ENCODE measurements at places on chromosomes 3 and 15. TPM values are rescaled to one million over a fixed set of nuclear protein-coding genes. Genes with fewer than 3 reads are reported as not detected.

GRCh38 chr3:113040231-113040630 lies 49.4 kb downstream of the GTPBP8 start:
- no peak for DNase-seq

DNA sequence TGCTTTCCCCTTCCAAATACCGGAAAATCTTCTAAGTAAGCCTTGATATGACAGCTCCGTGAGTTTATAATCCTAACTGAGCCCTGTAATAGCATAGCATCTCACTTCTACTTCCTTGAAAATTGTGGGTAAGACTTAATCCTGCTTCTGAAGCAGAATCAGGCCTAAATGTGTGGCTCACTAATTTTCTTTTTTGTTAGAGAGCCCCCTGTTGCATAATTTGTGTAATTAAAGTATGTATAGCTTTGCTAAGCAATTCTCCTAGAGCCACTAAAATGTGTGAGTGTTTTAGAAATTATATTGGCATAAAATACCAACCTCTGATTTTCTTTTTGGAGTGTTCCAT lies 304.4 kb downstream of the FGF12 start:
- no peak for DNase-seq

DNA sequence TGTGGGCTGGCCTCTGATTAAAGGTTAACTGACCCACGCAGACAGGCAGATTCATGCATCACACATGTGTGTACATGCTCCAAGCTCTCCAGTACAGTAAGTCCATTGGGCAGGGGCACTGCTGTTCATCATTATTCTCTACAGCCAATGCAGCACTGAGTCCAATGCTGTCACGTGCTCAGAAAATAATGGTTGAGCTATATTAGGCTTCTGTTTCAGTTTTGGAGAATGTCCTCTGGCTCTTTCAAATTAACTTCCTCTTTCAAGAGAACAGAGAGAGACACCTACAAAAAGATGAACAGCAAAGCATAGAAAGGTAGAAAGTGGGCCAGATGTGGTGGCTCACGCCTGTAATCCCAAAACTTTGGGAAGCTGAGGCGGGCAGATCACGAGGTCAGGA lies 202.6 kb downstream of the MEX3B start:
- DNase-seq: no peak

DNA sequence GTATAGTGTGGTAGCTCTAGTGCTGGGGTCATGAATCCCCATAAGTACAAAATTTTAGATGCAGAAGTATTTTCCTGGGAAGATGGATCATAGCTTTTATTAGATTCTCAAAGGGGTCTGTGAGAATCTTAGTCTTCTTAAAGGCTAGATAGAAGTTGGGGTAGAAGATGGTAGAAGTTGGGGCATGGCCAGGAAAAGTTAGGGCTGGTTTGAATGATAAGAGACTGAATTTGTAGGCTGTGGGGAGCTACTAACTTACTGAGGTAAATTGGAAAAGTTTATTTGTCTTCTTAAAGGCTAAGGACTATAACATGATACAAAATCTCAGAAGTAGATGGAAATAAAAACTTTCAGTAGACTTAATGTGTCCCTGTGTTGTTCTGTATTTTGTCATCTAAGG lies 1.6 kb upstream of the UBE2Q2 start:
- no peak for DNase-seq

DNA sequence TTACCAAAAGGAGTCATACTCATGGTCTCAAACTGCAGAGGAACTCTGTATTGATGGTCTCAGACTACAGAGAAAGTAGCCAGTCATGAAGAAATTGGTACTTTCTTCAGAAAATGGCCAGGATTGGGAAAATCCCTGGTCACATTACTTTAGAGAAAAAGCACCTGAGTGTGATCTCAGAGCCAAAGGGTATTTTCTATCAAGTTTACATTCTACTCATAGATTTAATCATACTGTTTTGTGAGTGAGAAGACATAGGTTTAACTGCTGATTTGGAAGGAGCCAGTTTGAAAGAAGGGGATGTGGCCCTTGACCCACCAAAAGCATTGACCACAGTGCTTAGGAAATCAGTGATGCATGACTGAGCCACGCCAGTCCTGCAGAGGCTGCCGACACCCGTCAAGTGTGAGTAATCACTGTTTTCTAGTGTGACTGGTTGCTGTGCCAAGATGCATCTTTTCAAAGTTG lies 203.6 kb downstream of the AKAP13 start:
- peak; percentile 15 for DNase-seq

- peak; percentile 5 for DNase-seq
These were observed 198.6 kb downstream of the KBTBD8 start for GRCh38 chr3:67196677-67197076.

GRCh38 chr3:48930590-48930989 lies 11.9 kb downstream of the ARIH2 start:
- DNase-seq: no peak

GRCh38 chr3:196111939-196112386 lies 30.1 kb upstream of the TFRC start:
- DNase-seq: no peak

DNA sequence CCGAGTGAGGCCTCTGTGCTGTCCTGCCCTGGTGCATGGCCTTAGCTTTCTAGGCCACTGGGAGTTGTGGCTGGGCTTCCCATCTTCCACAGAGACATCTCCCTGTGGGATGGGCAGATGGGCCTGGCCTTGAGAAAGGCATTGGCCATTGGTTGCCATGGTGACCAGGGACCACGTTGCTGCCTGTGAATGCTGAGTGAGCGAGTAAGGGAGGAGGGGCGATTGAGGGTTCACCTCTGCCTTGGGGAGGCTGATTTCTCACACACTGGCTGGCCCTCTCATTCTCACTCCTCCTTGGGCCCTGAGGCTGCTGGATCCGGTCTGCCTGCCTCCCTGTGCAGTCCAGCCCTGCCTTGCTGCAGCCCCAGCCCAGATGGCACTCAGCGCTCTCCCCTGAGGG lies 26.4 kb upstream of the DOCK3 start:
- no peak for DNase-seq

GRCh38 chr15:58498821-58499580 lies 67.2 kb downstream of the LIPC start:
- DNase-seq: peak; percentile 8

GRCh38 chr3:195880037-195880431 lies 28.3 kb downstream of the TNK2 start:
- DNase-seq: no peak

GRCh38 chr15:36970522-36970921 lies 129.8 kb downstream of the MEIS2 start:
- DNase-seq: no peak

DNA sequence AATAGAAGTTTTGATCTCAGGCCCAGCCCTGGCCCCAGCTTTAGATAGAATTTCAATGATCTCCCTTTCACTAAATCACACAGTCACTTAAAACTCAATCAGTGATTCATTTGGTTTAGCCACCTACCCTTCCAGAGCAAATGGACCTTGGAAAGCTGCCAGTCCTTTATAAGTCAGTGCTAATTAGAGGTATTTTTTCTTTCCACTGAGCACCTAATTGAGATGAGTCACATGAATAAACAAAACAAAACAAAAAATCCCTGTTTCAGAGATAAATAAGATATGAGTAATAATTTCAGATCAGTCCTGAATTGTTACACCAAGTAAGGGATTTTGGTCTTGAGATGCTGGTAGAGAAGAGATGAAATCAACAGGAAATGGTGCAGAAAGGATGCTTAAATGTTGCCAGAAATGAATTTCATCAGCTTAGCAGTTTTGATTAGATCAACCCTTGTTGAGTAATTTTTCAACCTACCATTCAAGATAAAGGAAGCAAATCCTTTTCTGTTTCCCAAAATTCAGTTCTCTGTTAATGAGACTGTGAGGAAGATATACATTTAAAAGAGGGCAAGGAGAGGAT lies 352.0 kb upstream of the COL8A1 start:
- no peak for DNase-seq

Gene VPS13C
- 11.2 TPM for total RNA-seq

Gene CTDSPL
- total RNA-seq: 23.5 TPM

Gene HHATL
- total RNA-seq: not detected

Gene CCPG1
- 14.6 TPM for total RNA-seq

Gene KCNMB3
- total RNA-seq: 0.23 TPM

Gene RABL3
- 20.7 TPM for total RNA-seq

Gene CYP1A2
- not detected for total RNA-seq

Gene CIAO2A
- total RNA-seq: 157 TPM

Gene RGMA
- total RNA-seq: not detected

Gene VPS39
- total RNA-seq: 17.7 TPM
